ENCODE measurements at places on chromosomes 6 and 20.

- no peak for DNase-seq
Measured at GRCh38 chr6:137944793-137945498, 77.9 kb downstream of the TNFAIP3 start.

- DNase-seq: no peak
Measured at GRCh38 chr20:56608376-56608775, 20.7 kb upstream of the TFAP2C start.

DNA sequence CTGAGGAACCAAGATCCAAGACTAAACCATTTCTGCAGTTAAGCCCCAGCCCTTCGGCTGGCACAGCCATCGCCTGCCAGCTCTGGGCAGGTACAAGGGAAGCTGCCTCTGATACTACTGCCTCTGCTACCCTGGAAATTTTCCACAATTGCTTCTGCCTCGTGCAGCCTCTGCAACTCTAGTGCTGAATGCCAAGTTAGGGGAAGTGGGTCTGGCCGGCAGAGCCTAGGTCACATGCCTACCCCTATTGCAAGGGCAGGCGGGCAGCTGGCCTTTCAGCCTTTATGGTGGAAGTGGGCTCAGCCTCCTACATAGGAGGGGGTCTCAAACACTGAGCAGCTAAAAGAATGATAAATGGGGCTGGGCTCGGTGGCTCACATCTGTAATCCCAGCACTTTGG, 44.5 kb upstream of the TULP1 start:
- no peak for DNase-seq

GRCh38 chr20:37971561-37972127, 61.6 kb downstream of the TTI1 start:
- no peak for DNase-seq

GRCh38 chr6:52839124-52840055, 1.2 kb downstream of the GSTA5 start:
- DNase-seq: peak; percentile 5

GRCh38 chr6:23712756-23713155, 413.3 kb upstream of the NRSN1 start:
- DNase-seq: no peak

DNA sequence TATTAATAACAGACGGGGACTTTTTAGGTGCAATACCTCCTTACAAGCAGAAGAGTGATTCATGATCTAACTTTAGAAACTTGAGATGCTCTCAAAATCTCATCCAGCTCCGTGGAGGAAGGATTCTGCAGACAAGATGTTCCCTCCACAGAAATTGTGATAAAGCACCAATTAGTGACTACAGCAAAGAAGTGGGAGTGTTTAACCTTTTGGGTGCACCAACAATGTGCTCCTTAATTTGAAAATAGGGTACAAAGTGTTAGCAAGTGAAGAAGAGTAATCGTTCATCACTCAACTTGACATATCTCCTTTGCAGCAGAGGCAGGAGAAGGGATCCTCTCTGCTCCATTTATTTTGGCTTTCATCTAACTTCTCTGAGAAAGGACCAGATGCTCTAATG, 22.8 kb upstream of the SCP2D1 start:
- DNase-seq: no peak

DNA sequence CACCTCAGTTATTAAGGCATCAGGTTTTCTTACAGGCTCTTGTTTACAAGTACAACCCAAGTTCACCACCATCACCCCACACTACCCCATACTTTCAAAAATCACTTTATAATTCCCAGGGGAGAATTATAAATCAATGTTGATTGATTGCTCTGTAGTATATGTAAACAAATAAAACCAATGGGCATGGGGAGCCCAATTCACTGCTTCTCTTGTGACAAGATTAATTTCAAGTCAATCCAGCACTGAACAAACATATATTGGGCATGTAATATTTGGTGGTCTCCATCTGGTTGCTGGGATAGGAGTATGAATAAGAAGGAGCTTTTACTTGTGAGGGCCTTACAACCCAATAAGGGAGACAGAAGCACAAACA, 95.8 kb downstream of the CLVS2 start:
- DNase-seq: no peak

GRCh38 chr20:1334370-1334731, 5.4 kb upstream of the SDCBP2 start:
- DNase-seq: no peak

GRCh38 chr6:90000864-90001731, 106.8 kb downstream of the GJA10 start:
- no peak for DNase-seq

DNA sequence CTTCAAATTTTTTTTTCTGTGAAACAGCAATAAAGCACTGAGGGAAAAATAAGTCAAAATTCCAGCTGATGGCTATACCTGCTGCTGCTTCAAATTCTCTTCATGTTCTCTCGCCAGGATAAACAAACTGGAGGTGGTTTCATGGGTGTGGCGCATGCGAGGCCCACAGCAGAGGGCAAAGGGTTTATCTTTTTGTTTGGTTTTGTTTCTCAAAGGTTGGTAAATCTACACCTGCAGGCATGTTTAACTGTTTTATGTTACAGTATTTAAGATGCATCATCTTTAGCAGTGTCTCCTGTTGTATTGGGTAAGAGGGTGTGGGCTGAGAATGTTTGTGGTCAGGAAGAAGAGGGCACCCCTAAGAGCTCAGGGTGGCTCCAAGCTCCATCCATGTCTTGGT, 342.2 kb downstream of the CDH26 start:
- DNase-seq: no peak

GRCh38 chr6:148379966-148380713, 37.5 kb downstream of the SASH1 start:
- DNase-seq: no peak

- no peak for DNase-seq
Measured at GRCh38 chr20:20367575-20368417, at the start of gene INSM1. Gene INSM1 (plus strand): TSS chr20:20368104. CDS start chr20:20368268, 164 bp downstream.

- no peak for DNase-seq
Measured at GRCh38 chr6:1247056-1247455, 64.8 kb upstream of the FOXQ1 start.

DNA sequence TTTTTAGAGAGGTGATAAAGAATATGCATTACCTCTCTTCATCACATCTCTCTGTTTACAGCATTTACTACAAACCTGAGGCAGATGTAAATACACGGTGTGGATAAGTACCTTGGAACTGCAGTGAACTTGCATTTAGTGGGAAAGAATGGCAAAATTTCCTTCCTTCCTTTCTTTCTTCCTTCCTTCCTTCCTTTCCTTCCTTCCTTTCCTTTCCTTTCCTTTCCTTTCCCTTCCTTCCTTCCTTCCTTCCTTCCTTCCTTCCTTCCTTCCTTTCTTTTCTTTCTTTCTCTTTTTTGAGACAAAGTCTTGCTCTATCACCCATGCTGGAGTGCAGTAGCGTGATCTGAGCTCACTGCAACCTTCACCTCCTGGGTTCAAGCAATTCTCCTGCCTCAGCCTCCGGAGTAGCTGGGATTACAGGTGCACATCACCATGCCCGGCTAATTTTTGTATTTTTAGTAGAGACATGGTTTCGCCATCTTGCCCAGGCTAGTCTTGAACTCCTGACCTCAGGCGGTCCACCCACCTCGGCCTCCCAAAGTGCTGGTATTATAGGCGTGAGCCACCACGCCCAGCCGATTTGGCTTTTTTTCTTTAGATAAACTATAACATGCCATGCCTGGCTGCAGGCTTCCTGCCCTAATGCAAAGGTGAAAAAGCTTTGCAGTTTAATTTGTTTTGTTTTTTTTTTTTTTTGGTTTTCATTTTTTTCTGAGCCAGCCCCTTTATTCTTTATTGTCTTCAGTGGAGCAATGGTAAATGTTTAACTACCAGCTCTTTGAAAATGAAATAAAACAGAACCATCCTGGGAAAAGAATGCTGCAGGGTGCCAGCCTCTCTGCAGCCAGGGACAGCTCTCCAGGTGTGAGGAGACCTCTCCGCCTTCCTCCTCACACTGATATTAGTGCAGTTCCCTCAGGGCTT, 64.2 kb upstream of the NEDD9 start:
- no peak for DNase-seq

- no peak for DNase-seq
Measured at GRCh38 chr6:36840432-36841403, 1.5 kb upstream of the CPNE5 start.

DNA sequence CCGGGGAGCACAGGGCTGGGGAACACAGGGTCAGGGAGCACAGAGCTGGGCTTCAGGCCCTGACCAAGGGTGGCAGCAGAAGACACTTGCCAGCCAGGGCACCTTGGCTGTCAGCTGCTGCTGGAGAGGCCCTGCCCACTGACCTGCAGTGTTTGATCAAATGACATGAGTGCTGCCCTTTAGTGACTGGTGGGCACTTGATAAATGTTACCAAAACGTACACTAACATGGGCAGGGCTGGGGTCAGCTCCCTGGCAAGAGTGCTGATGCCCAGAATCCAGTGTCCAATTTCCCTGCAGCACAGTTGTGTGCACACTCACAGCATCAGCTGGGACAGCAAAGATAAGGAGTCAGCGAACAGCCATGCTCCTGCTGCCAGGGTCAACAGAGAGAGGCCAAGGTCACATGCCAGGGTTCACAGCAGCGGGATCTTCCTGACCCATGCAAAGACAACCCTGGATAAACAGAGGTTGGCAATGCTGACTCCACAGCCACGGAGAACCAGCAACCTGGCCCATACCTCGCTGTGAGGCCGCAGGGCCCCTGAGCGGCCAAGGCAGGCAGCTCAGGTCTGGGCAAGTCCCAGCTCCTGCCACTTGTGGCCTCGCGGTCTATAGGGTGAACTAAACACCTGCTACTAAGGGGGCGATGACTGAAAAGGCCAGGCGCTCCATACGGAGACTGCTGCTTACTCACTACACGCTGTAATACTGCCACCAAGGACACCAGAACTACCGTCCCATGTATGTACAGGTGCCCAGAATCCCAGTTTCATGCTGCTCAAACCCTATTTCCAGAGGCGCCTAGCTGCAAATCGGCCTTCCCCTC, 46.3 kb downstream of the NINL start:
- no peak for DNase-seq

- no peak for DNase-seq
Measured at GRCh38 chr6:78324213-78324612, 543.1 kb upstream of the IRAK1BP1 start.

- DNase-seq: no peak
Measured at GRCh38 chr6:138862456-138862855, 66.6 kb downstream of the ECT2L start.

DNA sequence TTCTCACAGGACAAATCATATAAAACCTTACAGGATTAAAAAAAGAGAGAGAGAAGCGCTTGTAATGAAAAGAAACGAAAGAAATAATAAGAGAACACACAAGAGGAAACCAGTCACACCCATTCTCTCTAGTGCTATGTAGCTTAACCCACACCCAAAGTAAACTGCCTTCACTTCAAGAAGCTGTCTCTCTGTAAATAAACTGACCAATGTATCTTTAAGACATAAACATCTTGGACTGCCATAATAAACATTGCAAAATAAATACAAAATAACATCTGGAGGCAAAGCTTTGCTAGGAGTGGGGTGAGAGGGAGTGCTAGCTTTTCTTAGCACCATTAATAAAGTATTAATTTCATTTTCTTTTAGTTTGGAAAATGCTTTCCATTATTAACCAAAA, 61.6 kb upstream of the RNF146 start:
- DNase-seq: no peak

DNA sequence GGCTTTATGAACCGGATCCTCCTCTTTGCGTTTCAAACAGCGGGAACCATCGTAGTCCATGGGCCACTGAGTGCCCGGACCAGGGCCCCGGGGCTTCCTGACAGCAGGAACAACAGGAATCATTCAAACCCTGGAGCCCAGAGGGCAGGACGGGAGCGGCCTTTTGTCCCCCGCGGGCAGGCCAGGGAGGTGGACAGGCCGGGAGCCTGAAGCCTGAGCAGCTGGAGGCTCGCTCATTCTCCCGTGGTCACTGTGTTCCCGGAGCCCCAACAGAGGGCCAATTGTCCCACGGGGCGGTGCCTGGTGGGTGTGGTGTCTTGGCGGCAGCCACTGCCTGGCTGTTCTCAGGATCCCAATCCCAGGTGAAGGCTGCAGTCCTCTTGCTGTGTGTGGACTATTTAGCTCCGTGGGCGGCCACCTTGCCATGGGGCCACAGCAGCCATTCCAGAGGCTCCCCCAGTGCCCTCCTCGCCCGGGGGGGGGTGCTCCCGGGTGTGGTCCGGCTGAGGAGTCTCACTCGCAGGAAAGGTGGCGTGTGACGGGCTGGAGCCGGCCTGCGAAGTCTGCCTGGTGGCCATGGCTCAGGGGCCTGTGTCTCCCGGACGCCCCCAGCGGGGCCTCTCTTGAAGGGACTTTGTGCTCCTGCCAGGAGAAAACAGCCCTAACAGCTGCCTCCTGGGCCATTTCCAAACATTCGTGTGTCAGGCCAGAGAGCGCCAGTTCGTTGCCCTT, 77.2 kb upstream of the BHLHE23 start:
- DNase-seq: no peak

DNA sequence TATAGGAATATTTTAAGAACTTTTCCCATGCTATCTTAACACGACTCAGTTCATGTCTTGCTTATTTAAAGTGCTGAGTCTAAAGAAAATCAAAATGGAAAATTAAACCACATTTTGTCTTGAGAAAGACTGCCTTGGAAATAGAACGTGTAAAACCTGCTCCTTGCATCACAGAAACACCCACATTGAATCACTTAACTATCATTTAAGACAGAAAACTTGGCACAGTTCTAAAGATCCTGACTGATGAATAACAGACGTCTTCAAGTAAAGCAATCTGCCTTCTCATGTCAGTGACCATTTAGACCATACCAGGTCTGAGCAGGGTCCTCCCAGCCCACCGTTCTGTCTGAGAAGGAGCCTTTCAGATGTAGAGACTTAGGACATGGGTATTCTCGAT, 7.4 kb downstream of the PERP start:
- DNase-seq: no peak

DNA sequence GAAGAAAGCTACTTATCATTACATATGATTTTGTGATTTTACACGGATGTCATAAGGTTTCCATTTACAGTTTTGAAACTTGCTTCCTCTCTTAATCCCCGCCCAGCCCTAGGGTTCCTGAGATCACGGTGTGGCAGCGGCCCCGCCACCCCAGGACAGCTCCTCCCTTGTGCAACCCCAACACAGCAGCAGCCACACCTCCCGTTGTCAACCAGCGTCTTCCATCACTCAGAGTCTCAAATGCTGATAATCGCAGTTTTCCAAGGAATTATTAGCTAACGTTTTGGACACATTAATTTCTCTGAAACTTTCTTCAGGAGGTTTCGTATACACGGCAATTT, 204.8 kb downstream of the THBS2 start:
- DNase-seq: no peak

DNA sequence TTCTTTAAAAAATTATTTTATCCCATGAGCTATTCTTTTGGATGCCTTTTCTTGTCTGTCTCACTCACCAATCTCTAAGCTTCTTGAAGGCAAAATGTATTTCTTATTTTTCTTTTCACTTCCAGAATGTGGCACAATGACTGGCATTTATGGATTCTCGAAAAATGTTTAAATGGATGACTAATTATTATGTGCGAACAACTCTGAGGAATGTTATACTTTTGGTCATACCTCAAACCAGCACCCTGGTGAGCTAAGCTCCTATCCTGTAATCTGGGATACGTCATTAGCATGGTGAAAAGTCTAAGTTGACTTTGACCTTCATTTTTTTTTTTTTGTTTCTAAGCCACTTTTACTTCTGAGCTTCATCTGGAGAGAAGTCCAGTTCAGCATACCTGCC, 214.0 kb upstream of the CEP162 start:
- no peak for DNase-seq

Data from T-helper 22 cell (primary cell).